ENCODE measurements at places on chromosomes 5 and 9.

DNA sequence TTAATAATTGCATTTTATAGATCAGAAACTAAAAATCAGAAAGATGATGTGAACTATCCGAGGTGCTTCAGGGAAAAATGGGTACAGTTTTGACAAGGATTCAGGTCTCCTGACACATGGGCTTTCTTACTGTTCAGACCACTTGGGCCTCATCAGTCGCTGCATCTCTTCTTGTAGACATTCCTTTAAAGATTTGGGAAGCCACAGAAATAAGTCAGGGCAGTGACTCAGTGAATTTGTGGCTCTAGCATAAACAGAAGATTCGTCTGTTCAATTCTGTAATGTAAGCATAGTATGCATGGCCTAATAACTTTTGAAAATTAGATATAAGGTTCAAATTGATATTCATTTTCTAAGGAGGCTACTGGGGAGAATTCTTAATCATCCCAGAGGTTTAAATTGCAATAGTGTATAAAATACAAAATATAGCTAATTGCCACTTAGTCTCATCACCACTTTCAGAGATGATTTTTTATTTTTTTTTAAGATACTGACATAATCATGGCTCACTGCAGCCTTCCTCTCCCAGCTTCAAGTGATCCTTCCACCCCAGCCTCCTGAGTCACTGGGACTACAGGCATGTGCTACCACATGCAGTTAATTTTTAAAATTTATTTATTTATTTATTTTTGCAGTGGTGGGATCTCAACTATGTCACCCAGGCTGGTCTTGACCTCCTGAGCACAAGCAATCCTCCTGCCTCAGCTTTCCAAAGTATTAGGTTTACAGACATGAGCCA lies 48.9 kb downstream of the RASEF start:
- DNase-seq = no peak

- no peak for DNase-seq
Observed at GRCh38 chr5:145180371-145180770, 654.8 kb downstream of the PRELID2 start.

DNA sequence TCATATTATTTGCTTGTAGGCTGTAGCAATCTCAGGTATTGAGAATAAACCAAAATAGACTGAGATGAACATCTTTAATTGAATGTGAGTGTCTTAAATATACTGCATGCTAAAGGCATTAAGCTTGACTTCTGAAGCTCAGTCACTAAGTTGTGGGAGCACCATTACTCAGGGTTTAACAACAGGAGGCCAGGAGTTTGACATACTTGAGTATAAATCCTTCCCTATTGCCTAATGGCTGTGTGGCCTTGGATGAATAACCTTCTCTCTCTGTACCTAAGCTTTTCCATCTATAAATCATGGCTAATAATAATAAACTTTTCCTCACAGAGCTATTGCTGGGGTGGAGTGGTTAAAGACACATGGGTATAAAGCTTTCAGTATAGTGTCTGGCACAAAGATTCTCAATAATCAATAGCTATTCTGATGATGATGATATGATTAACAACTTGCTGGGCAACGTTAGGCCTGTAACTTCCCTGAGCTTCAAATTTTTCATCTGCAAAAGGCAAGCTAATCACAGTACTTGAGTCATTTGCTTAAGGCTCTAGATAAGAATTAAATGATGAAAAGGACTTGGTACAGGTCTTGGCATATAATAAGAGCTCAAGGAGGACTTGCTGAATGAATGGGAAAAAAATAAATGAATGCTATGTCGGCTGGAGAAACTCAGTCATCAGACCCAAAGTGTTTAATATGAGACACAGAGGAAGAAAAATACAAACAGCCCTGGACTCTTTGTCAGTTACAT lies 174.0 kb upstream of the IL12B start:
- DNase-seq = no peak

GRCh38 chr5:30343707-30344106 lies 849.8 kb upstream of the CDH6 start:
- DNase-seq = no peak

GRCh38 chr9:106954558-106954957 lies 91.6 kb downstream of the ZNF462 start:
- DNase-seq = no peak

- DNase-seq = no peak
Observed at GRCh38 chr9:96874947-96875460, 20.7 kb upstream of the ZNF782 start.
